ENCODE measurements at places on chromosomes 7 and 10.

DNA sequence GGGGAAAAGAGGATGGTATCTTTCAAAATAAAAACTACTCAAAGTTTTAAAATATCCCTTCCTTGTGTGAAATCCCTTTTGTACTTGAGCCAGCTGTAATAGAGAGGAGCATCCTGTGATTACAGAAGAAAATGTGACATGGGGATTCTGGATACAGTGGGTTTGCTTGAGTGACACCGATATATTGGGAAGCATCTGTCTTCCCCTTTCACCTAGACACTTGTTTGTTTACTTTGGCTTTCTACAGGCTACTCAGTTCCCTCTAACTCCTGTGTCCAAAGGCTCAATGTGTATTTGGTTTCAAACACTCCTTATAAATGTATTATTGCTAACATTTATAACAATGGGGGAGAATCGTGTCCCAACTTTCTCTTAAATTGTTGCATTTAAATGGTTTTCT lies 24.4 kb downstream of the CPED1 start:
- DNase-seq, result no peak

DNA sequence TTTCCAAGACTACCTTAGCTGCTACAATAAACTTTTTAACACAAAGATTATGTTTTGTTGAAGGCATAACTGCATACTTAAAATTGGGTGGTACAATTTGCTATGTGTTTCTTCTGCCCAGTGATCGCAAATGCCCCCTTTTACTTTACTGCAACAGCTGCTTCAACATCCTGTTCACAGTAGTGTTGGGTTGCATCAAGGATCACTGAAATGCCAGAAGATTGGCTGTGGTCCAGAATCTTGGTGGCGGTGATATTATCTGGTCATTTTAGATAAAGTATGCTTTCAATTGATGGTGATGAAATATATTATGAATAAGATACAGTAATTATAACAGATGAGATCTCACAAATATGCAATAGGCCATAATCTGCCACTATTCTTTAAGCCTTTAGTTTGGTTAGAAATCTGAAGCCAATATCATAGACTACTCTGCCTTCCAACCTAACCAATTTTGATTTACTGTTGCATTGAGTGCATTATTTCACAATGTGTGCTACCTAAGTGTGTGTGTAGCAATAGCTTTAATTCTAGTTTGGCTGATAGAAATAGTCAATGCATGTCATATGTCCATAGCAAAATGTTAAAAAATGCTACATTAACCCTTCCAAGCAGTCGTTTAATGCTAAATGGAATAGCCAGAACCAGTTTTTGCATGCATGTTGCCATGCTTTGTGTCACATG lies 29.8 kb upstream of the ING3 start:
- no peak for DNase-seq

- no peak for DNase-seq
Measured at GRCh38 chr10:17523917-17524316, 69.5 kb upstream of the ST8SIA6 start.

- DNase-seq, result no peak
Measured at GRCh38 chr7:122260336-122260735, 44.2 kb downstream of the FEZF1 start.

DNA sequence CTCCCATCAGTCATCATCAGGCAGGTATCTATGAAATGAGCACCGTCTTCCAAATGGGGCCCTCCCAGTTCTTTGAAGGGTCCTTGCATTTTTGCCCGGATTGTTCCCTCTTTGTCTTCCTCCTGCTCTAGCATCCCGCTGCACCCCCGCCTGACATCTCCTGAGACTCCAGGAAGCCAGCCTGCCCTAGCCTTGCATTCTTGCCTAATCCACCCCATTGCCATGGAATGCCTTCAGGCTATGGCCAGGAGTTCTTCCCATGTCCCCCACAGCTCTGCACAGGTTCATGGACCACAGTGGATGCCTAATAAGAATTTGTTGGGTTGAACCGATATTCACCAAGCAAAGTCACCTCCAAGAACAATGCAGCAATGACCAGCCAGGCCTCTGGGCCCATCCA lies 62.1 kb downstream of the ZMIZ1 start:
- no peak for DNase-seq

- DNase-seq, result no peak
Measured at GRCh38 chr7:8109196-8110022, 140.8 kb downstream of the GLCCI1 start.

GRCh38 chr10:84765086-84765485 lies 436.7 kb downstream of the CCSER2 start:
- DNase-seq, result no peak

DNA sequence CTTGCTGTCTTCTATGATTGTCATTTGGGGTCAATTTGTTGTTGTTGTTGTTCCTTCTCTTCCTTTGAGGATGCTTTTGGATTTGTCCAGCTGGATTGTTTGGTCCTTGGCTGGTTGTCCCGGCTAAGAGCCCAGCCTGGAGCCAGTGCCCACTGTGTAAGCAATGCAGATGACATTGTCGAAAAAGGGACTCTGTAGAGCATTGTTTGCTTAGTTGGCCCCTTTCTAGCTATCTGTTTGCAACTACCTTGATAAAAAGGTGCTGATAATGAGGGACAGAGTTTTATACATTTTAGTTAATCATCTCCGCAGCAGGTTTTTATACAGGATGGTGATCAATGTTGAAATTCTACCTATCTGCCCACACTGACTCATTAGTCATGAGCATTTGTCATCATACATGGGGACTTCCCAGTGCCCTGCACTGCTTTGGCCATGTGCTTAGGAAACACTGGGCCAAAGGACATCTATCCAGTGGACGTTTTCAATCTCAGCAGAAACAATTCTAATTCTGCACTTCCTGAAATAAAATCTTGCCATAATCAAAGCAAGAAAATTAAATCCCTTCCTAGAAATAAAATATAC lies 311.9 kb downstream of the GRM8 start:
- DNase-seq, result no peak

DNA sequence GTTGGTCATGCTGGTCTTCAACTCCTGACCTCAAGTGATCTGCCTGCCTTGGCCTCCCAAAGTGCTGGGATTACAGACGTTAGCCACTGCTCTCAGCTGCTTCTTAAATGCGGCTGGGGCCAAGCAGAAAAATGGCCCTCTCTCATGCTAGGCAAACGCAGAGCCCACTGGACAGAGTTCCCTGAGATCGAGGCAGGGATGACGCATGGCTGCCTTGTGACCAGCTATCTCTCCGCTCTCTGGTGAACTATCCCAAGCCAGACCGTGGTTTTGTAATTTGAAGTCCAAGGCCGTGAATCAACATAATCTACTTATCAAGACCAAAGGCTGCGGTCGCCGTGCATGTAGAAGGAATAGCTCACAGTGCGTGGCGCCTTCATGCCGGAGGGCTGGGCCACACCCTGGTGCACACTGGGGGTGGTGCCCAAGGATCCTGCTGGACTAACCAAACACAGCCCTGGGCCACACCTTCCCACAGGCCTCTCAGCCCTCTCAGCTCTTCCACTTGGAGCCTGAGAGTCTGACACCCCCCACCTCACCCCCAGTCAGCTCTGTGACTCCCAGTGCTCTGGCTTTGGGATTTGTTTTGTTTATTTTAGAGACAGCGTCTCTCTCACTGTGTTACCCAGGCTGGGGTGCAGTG lies 88.1 kb upstream of the CUX1 start:
- DNase-seq, result no peak

DNA sequence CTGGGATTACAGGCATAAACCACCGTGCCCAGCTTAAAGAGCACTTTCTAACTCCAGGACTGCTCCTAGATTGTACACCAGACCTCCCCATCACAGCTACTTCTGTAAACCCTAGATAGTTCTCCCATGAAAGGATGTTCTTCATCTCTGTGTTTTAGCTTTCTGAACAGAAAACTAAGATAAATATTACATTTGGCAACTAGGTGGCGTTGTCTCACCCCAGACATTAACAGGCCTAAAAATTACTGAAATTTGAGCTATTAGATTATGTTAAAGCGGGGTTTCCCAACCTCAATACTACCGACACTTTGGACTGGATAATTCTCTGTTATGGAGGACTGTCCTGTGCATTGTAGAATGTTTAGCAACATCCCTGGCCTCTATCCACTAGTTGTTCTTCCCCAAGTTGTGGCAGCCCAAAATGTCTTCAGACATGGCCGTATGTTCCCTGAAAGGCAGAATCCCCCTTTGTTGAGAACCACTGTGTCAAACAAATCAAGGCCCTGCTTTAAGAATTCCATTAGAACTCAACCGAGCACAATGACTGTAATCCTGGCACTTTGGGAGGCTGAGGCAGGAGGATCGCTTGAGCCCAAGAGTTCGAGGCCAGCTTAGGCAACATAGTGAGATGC lies 19.1 kb downstream of the ATOH7 start:
- DNase-seq, result no peak

GRCh38 chr7:158052381-158053060 lies 535.1 kb downstream of the PTPRN2 start:
- no peak for DNase-seq

GRCh38 chr7:79471699-79472098 lies 18.2 kb upstream of the MAGI2 start:
- DNase-seq, result no peak
